ENCODE measurements at places on chromosomes 3 and 15.
A peak's percentile ranks its signal among the peaks of the same experiment; 100 is the strongest.

DNA sequence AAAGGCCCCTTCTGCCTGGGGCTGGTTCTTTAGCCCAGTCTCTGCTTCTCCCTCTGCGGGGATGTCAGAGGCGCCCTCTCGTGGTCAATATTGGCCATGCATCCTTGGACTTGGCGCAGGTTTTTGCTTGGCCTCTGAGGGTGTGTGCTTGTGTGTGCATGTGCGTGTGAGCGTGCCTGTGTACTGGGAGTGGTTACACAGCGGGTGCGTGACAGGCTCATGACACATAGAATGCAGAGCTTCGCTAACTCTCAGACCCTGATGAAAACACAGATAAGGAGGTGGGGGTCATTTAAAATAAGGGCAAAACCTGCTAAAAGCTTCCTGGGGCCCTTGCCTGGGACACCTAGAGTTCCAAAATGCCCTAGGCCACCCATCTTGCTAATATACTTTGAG is 160.9 kb downstream of the SMAD6 start:
- peak; percentile 82 for DNase-seq

- DNase-seq, result no peak
These were observed 64.8 kb downstream of the ARIH1 start for GRCh38 chr15:72538931-72539330.

- no peak for DNase-seq
These were observed 429.8 kb downstream of the EPHB1 start for GRCh38 chr3:135224815-135225362.

GRCh38 chr3:79405183-79405582 is 362.6 kb downstream of the ROBO1 start:
- DNase-seq, result no peak

DNA sequence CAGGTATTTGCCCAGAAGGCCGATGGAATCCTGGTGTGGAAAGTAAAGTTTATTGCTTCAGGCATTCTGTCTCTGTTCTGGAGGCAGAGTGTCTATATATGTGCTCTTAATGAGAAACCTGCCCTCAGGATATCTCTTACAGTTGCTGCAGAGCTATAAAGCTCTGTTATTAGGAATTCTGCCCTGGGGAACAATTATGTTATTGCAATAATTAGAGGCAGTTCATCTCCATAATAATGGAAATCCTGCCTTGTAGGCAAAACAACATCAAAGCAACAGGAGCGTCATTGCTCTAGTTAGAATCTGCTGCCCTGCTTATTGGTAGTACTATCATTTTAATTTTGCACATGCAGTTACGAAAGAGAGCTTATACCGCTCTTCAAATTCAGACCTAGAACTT is 175.6 kb downstream of the IL5RA start:
- DNase-seq, result no peak

- no peak for DNase-seq
These were observed 504.2 kb upstream of the PROK2 start for GRCh38 chr3:72288955-72289691.

DNA sequence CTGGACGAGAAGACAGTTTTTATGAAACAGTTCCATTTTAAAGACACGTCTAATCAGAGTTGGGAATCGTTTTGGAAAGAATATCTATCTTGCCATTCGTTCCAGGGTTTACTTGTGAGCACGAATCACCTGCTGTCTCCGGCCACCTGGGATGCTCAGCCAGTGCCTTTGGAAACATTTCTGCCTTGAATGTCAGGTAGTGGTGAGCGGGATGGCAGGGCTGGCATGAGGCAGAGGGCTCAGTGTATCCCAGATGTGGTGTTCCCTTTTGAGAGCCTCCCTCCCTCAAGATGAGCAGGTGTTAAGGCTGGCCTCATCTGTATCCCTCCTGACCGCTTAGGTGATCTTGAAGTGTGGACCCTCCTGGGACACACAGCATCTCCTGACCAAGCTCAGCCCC is 47.9 kb upstream of the PLXNA1 start:
- DNase-seq, result no peak

DNA sequence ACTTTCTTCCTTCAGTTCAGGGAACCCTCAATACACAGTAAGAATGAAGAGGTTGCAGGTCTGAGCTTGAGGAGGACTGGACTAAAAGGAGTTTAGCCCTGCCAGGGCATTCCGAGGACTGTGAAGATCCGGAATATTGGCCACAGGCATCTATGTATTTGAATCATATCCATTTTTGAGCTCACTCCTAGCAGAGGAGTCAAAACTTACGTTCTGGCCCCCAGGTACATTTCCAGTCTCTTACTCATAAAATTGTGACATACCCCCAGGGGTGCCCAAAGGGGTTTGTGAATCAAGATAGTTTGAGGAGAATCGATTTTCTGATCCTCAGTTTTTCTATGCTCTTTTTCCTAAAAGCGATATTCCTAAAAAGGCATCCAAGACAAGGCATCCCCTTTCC is 27.6 kb upstream of the SRP14 start:
- no peak for DNase-seq

- no peak for DNase-seq
These were observed 17.6 kb upstream of the ACTL6A start for GRCh38 chr3:179544981-179545645.

Data from activated CD4-positive, alpha-beta memory T cell treated with anti-CD3 and anti-CD28 coated beads, Interleukin-2, amount 10 ng/mL, durations not matched to agents 7 days and 5 days (primary cell).